ENCODE measurements at places on chromosomes 7 and 10.

- DNase-seq, result peak; percentile 27
Observed at GRCh38 chr7:20440472-20441105, 109.9 kb downstream of the ITGB8 start.

- DNase-seq, result no peak
Observed at GRCh38 chr10:98340261-98340939, 72.4 kb upstream of the LOXL4 start.

- DNase-seq, result no peak
Observed at GRCh38 chr10:7250236-7250635, 160.6 kb downstream of the SFMBT2 start.

DNA sequence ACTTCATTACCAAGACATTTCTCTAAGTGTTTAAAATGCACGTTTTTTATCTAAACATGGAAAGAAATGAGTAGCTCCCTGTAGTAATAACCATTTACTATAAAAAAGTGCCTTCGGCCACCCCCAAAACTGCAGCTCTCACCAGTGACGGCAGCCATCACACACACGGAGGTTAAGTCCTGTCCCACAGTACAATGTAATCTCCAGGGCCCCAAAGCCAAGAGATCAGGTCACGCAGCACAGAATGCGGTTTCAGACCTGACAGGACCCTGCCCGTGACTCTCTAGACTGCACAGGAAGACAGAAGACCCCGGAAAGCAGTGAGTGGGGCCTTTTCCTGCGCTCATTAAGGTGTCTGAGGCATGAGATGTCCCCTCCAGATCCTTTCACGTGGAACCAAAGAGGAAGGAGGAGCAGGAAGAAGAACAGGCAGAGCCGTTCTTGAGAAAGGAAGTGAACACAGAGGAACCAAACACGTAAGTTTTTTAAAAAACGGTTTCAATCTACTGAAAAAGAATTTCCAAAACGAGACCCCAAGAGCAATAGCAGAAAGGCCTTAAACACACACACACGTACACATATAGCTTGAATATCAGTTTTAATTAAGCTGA lies 125.7 kb downstream of the ZMYND11 start:
- no peak for DNase-seq

GRCh38 chr7:73856941-73857340 lies 4.0 kb upstream of the TMEM270 start:
- no peak for DNase-seq

GRCh38 chr7:126700807-126701604 lies 551.7 kb downstream of the GRM8 start:
- peak; percentile 70 for DNase-seq

GRCh38 chr10:95125582-95125981 lies 56.3 kb upstream of the CYP2C8 start:
- DNase-seq, result no peak

GRCh38 chr10:30378201-30378995 lies 29.3 kb upstream of the MTPAP start:
- DNase-seq, result no peak

- DNase-seq, result no peak
Observed at GRCh38 chr7:25379351-25380300, 151.3 kb upstream of the NPVF start.

DNA sequence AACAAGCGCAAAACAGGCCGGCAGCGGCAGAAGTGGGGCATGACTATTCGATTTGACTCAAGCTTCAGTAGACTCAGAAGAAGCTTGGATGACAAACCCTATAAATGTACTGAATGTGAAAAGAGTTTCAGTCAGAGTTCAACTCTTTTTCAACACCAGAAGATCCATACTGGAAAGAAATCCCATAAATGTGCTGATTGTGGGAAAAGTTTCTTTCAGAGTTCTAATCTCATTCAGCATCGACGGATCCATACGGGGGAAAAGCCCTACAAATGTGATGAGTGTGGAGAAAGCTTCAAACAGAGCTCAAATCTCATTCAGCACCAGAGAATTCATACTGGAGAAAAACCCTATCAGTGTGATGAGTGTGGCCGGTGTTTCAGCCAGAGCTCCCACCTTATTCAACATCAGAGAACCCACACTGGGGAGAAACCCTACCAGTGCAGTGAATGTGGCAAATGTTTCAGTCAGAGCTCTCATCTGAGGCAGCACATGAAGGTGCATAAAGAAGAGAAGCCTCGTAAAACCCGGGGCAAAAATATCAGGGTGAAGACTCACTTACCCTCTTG lies 2.8 kb downstream of the ZNF22 start:
- DNase-seq, result no peak

DNA sequence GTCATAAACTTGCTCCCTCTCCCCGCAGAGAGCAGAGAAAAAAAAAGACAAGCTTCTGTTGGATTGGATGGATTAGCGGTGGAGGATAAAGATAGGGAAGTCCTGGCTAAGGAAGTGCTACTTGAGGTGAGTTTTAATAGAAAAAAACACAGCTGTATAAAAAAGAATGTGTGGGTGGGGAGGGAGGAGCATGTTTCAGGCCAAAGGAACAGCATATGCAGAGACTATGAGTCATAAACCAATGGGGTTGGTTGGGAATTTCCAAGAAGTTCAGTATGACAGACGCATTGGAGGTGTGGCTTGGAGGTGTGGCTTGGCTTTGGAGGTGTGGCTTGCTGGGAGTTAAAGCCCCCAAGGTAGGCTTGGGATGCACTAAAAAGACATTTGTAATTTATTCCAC lies 103.0 kb upstream of the LSM8 start:
- peak; percentile 59 for DNase-seq

GRCh38 chr7:148729984-148730733 lies 31.5 kb downstream of the CUL1 start:
- no peak for DNase-seq

DNA sequence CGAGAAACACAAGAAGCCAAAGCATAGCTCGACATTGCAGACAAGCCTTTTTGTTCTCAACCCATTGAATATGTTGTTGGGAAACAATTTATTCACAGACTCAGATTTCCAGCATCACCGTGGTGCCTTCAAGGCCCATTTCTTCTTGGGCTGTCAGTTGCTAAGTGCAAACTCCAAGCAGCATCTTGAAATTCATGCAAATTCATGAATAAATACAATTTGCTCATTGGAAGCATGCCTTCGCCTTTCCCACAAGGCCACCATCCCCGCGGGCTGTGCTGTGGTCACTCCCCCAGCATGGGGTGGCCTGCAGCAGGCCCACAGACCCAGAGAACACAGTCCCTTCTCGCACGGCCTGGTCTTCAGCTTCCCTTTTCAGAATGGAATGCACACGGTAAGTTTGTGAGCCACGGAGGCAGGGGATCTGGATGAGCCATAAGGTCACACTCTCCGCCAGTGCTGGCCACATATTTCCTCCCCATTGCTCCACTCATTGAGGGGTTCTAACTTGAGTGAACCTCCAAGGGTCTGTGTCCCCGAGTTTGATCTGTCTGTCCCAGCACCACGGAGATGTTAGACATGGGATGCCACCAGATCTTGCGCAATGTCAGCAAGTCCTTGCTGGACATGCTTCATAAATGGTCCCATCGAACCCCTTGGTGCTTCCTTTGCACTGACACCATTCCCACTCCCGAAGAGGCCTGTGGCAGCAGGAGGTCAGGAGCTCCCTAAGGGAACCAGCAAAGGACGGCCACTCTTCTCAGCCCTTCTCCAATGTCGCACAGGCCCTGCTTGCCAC lies 109.5 kb downstream of the GFRA1 start:
- DNase-seq, result no peak

GRCh38 chr10:35532141-35532540 lies 73.0 kb upstream of the GJD4 start:
- DNase-seq, result no peak

DNA sequence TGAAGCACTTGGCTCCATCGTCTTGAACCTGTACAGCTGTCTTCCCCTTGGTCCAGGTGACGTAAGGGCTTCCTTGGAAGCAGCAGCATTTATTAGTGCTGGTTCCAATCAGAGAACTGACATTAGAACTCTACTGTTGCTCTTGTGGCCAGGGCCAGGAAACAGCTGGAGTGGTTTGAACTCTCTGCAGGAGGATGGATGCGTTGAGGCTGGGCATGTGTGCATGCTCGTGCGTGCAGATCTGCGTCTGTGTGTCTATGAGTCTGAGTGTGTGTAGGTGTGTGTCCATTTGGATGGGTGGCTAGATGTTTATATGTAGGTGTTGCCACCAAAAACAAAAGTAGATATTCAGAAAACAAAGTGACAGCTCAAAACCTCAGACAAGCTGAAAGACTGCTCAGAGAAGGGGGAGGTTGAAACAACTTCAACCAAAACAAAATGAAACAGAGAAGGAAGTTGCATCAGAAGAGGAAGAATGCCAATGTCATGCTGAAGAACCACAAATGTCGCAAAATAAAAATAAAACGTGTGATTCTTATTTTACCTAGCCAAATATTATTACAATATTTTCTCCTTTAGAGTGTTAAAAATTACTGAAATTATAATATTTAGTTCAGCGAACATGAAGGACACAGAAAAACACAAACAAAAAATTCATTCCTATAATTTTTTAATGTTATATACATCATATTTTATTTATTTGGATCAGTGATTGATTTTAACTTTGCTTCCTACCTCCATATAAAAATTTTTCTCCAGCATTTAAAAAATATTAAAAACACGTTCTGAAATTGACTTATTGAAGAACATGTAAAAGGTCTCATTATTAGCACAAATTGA lies 96.1 kb upstream of the MKLN1 start:
- peak; percentile 62 for DNase-seq

DNA sequence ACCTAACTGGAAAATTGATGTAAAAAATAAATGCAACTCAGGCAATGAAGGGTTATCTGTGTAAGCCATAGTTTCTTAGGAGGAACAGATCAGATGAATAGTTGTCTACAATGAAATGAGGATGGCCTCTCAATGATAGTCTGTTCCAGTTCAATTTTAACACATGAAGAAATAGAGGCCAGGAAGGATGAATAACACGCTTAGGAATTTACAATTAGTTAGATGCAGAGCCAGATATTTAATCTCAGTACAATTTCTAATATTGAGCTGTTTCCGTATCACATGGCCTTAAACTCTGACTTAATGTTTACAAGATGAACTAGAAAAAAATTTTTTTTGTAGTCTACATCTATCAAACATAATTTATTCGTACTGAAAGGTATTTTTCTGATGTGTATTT lies 176.6 kb downstream of the GALNT11 start:
- no peak for DNase-seq

GRCh38 chr7:54242776-54243175 lies 299.4 kb upstream of the VSTM2A start:
- DNase-seq, result no peak

DNA sequence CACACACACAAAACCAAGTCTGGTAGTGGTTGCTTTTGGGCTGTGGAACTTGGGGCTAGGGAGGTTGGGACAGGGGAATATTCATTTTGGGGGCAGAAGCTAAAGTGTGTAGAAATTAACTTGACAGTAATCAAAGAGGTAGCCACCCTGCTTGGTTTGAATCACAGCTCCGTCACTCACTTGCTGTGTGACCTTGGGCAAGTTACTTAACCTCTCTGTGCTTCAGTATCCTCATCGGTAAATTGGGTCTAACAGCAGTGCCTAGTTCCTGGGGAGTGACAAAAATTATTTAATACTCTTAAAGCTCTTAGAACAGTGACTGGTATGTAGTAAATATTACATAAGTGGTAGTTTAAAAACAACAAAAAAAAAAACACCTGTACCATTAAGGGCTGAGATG lies 489.8 kb downstream of the SDK1 start:
- DNase-seq, result no peak

DNA sequence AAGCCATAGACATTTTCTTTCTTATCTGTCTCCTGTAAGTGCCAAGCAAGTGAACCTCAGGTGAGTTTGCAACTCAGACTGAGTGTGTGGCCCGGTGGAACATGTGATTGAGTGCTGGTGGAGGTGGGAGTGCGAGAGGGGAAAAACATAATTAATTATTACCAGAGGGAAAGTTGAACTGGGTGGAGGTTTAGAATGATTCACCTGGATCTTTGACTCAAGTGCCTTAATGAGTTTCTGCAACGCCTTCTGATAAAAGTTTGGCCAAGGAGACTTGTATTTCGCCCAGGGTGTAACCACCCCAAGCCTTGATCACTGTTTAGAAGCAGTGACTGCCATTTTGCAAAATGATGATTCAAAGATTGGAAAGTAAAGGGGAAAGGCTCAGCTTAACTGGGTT lies 513.9 kb downstream of the GATA3 start:
- DNase-seq, result peak; percentile 22

DNA sequence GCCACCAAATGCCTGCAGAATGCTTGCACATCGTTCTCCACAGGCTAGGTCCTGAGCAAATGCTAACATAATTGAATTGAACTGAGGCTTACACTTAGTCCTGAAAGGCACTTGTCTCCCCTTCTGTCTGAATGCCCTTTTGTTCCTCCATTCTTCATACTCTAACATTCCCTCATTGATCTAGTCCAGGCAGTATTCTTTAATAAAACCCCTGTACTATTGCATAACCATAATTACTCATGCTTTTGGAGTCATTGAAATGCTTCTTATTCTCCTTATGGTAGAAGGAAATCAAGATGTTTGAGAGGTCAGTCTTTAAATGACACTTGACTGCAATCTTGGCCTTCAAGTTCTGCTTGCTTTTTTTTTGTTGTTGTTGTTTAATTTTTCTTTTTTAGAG lies 7.1 kb downstream of the PI4K2A start:
- DNase-seq, result no peak
